A172 (cell line): ENCODE measurements at places on chromosomes 2 and 18.
A peak's percentile ranks its signal among the peaks of the same experiment; 100 is the strongest.

GRCh38 chr2:61588566-61588965 is 50.4 kb upstream of the XPO1 start:
- no peak for DNase-seq

DNA sequence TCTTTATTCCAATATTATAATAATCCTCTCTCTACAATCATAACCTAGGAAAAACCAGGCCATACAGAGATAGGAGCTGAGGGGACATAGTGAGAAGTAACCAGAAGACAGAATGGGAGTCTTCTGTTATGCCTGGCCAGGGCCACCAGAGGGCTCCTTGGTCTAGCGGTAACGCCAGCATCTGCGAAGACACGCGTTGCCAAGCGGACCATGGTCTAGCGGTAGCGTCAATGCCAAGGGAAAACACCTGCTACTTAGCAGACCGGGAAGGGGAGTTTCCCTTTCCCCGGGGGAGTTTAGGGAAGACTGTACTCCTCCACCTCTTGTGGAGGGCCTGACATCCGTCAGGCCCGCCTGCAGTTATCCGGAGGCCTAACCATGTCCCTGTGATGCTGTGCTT is 36.6 kb downstream of the ARL6IP6 start:
- no peak for DNase-seq

GRCh38 chr2:134234535-134234934 is 19.3 kb upstream of the MGAT5 start:
- DNase-seq: no peak

DNA sequence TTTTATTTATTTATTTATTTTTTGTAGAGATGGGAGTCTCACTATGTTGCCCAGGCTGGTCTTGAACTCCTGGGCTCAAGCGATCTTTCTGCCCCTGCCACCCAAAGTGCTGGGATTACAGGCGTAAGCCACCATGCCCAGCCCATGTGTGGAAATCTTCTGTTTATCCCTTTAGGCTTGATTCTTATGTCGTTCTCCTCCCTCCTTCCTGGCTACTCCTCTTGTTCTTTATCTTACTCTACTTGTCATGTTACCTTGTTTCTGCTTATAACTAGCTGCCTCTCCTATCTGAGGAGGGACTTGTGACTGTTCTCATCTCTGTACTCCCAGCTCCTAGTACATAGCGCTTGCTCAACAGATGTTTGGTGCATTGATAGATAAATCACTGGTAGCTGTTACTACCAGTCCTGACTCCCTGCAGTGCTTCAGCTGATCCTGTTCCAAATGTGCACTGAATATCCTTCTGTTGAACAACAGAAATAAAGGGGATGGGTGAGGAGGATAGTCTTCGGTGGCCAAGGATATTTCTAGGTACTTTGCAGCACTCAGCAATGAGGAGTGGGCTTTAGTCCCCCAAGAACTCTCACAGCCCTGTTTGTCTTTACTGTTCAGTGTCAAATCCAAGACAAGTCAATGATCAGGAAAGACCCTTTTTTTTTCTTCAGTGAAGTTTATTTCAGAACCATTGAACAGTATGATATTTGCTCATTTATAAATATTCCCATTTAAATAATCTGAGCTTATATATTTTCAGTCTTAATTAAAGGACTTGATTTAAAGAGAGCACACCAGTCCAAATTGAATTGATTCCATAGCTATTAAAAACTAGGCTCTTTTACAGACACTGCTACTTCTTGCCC is 7.2 kb downstream of the IL1B start:
- DNase-seq: no peak

DNA sequence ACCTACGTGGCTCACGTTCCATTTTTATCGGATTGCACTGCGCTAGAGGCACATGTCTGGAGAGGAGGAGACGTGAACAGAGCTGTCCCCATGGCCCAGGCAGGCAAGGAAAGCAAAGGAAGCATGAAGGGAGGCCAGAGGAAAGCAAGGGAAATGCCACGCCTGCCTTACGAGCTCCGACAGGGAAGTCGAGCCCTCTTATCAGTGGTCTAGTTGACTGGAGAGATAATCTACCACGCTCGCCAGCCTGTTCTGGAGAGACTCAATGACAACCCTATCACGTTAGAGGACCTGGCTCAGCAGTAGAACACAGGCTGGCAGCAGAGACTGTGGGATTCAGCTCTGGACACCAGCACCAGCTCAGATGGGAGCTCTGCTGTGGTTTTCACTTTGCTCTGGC is 202.6 kb upstream of the ID2 start:
- no peak for DNase-seq

DNA sequence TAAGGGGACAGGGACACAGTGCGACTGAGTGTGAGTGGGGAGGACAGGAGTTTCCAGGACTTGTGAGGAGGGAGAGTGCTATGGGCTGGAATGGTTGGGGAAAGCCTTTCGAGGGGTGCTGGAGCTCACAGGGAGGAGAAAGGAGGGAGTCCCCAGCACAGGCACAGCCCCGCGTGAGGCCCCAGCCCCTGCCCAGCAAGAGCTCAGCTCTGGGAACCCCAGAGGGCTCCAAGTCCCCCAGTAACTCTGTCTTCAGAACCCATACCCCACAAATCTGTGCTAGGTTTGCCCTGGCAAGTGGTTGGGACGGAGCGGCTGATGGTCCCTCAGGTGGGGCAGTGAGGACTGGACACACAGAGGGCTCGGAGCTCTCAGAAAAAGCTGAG is 75.4 kb downstream of the SFXN5 start:
- no peak for DNase-seq

DNA sequence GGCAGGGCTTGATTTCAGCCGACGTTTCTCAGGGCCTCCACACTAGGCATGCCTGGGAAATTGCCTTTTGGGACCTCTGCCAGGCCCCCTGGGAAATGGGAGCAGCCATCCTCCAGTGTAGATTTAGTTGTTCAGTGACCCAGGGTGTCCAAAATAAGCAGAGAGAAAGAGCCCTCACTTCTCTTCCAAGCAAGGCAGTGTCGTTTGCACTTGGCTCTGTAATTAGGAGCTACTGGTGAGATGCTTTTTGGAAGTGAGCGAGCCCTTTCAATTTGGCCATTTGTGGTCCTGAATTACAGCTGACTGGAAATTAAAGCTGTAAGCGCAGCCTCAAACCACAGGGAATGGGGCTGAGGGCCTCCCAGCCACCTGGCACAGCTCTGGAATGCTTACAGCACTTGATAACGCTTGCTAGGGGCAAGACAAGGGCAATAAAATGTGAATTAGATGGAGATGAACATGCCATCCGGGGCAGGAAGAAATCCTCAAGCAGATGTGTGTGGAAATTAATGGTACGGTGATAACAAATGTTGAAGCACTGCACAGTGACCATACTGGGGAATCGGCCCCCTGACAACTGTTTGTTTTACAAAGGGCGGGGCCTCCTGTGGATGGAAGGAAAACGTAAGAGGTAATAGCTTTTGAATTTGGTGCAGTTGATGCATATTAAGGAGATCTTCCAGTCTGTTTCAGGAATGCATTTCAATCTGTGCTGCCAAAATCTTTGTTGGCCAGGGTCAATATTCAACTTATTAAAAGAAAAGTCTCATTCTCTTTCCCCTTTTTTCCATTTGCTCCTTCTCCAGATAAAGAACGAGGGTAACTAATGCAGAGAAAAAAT is 173.1 kb downstream of the UXS1 start:
- DNase-seq: peak; percentile 49

DNA sequence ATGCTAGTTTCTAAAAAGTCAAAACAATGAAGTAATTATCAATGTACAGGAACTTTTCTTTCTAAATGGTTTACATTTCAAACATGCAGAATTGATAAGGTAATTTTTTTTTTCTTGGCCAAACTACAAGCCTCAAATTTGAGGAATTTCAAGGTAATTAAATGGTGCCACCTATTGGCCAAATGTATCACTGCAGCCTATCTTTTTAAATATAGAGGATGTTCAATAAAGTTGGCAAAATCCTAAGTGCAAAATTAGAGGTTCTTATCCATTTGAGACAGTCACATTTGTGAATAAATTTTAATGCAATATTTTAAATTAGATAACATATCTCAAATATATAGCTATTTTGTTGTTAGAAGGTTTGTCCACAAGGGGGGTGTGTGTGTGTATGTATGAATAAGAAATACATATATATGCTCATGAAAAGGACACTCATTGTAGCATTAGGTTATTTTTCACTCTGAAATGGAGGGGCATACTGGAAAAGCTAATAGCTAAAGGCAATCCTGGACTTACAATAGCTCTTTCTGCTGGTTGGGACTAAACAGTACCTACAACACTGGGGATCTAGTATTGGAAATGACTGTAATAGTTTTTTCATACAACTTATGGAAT is 26.2 kb downstream of the MMADHC start:
- DNase-seq: peak; percentile 27

DNA sequence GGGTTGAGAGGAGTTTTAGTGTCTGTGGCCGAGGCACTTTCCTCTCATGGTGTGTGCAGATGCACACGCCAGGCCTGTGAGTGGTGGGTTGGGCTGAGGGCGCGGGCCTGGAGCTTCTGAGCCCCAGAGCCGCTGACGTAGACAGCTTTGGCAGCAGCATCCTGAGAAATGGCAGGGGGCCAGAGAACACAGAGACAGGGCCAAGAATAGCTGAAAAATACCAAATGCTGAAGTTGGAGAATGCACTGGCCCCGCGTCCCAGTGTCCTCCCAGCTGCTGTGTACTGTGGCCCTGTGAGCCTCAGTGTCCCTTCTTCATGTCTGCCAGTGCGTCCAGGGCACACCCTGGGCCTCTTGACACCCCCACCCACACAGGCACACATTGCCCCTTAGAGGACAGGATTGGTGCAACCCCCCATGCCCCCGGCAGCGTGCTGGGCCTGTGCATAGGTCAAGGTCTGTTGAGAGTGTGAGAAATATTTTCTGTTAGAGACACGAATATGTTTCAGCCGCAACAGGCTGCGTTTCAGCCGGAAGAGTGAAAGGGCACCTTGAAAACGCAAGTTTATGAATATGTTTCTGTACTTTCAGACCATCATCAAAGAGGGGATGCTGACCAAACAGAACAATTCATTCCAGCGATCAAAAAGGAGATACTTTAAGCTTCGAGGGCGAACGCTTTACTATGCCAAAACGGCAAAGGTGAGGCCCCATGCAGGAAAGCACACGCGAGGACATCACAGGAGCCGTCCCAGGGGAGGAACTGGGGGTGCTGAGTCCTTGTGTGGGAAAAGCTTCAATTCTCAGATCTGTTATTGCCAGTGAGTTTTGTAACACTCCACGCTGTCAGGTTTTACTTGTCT is 33.6 kb downstream of the DGKD start:
- peak; percentile 62 for DNase-seq

DNA sequence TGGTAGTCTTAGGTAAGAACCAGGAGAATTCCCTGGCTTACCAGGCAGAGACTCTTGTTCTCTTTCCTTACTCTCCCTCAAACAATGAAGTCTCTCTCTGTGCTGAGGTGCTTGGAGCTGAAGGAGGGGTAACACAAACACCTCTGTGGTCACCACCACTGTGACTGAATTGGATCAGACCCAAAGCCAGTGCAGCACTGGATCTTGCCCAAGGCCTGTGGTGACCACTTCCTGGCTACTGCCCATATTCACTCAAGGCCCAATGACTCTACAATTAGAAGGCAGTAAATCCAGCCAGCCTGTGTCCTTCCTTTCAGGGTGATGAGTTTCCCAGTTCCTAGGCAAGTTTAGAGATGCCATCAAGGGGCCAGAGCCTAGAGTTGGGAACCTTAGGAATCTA is 706.8 kb downstream of the SLC4A3 start:
- DNase-seq: peak; percentile 85

- DNase-seq: no peak
These were observed 150.0 kb downstream of the STK39 start for GRCh38 chr2:168097431-168097830.

GRCh38 chr2:126678269-126679065 is 22.5 kb downstream of the GYPC start:
- DNase-seq: no peak

DNA sequence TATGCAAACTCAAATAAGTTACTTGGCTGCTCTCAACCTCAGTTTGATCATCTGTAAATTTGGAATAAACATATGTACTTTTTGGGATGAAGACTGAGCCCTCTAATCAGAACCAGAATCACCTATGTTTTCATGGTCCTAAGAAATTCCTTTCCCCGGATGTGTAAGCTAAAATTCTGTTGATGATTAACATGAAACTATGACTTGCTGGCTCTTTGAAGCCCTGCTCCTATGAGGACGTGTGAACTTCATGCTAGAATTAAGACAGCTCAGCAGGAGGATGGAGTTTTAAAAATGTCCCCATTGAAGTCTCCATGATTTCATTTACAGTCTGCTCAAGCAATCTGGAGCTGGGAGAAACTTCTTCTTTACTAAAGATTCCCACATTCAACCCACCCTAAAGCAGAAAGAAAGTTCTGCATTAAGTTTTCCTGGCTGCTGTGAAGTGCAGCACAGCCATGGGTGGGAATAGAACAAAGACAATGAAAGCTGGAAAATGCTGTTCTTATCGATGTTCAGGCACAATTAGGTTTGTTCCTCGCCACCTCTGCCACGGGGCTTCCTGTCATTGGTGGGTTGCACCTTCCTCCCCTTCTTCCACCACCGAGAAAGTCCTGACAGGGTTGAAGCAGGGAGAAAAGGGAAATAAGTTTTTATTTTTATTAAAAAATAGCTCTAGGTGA is 50.9 kb downstream of the ADCYAP1 start:
- DNase-seq: no peak

- DNase-seq: no peak
These were observed 77.6 kb downstream of the AFF3 start for GRCh38 chr2:100064592-100065428.

DNA sequence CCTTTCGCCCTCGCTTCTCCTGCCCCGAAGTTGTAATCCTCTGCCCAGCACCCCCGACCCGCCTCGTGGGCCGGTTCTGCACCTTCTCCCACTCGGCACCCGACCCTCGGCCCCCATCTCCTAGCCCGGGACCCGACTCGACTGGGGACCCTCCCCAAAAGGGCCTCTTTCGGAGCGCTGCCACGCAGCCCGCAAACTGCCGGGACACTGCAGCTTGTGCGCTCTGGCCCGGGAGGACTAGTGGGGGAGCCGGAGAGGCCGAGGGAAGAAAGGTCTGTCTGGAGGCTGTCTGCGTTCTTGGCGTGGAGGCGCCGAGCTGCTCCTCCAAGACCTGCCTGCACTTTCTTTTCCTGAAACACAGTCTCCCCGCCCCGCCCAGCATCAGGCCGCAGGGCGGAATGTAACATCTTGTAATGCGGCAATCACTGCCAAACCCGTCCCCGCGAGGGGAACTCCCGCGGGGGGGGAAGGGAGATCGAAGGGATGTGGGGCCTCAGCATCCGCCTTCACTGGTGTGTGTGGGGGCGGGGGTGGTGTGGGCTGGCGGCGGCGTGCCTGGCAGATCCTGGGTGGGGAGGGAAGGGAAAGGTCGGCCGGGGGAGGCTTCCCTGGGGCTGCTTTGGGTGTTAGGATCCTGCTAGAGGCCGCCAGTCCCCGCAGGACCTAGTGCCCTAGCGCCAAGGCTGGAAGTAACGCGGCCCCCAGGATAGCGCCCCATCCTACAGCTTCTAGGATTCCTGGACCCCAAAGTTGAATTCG is 7.4 kb downstream of the DLX2 start:
- peak; percentile 85 for DNase-seq

DNA sequence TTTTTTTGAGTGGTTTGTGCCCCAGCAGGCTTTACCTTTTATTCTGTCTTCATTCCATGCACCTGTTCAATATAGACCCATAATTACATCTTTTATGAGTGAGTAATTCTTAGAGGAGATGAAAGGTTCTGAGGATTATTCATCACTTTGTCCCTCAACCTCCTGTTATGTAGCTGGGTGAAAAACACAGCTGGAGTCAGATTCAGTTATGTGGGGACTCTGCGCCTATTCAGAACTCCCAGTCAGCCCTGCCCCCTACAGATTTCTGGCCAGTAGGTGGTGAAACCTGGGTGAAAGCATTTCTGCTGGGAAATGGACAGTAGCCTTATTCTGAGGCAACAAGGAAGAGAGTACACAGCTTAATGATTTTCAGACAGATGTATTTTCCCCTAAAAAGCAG is 107.8 kb downstream of the MGAT5 start:
- peak; percentile 24 for DNase-seq
